ENCODE measurements at places on chromosomes 6 and 20. TPM values are rescaled to one million over a fixed set of nuclear protein-coding genes. Genes with fewer than 3 reads are reported as not detected.

The ZSCAN31 gene
- polyA plus RNA-seq = 5.2 TPM

The OR12D3 gene
- not detected for polyA plus RNA-seq

The LRRC1 gene
- polyA plus RNA-seq = 40.6 TPM

The FOXQ1 gene
- polyA plus RNA-seq = 4.9 TPM

The TMC2 gene
- 0.45 TPM for polyA plus RNA-seq

The WFDC2 gene
- polyA plus RNA-seq = 2.8 TPM

The TFEB gene
- 86.0 TPM for polyA plus RNA-seq

The SUN5 gene
- polyA plus RNA-seq = not detected

DNA sequence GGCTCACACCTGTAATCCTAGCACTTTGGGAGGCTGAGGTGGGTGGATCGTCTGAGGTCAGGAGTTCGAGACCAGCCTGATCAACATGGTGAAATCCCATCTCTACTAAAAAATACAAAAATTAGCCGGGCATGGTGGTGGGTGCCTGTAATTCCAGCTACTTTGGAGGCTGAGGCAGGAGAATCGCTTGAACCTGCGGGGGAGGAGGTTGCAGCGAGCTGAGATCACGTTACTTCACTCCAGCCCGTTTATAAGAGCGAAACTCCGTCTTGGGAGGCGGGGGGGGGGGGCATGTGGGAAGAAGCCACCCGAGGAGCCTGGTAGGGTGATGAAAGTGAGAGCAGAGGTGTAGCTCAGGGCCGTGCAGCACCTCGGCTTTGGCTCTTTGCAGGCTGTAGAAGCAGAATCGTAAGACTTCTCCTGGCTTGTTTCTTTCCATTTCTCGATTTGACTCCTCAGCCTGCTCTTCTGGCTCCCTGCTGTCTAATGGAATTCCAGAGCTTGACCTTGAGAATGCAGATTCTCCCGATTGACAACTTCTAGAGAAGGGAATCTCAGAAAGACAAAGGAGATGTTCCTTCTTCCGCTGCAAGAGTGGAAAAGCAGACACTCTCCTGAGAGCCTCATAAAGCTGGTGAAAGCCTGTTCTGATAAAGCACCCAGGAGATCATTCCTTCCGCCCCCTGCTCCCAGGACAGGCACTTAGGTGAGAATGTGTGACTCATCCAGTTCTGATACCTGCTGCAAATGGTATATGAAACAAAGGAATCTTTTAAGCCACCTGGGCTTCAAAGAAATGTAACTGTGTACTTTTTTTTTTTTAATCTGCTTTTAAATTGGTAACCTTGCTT lies 26.0 kb upstream of the PPP1R16B start:
- H3K27me3 ChIP-seq = no peaks in the 10 kb centered on the region
- H3K4me1 ChIP-seq = no peaks in the 10 kb centered on the region
- DNase-seq = peak; percentile 65
- no peak overlapping the region for H3K4me3 ChIP-seq

GRCh38 chr20:18326990-18327389 lies 38.7 kb downstream of the ZNF133 start:
- no peaks in the 10 kb centered on the region for H3K27me3 ChIP-seq
- no peak overlapping the region for H3K27ac ChIP-seq
- H3K36me3 ChIP-seq = no peaks in the 10 kb centered on the region
- H3K4me3 ChIP-seq = no peak overlapping the region

GRCh38 chr6:4103929-4104328 lies 25.0 kb upstream of the FAM217A start:
- DNase-seq = no peak
- no peak overlapping the region for H3K27ac ChIP-seq
- no peak overlapping the region for H3K4me3 ChIP-seq
- H3K4me1 ChIP-seq = no peaks in the 10 kb centered on the region

- no peak for DNase-seq
- no peak overlapping the region for H3K4me3 ChIP-seq
- H3K27ac ChIP-seq = no peak overlapping the region
- H3K4me1 ChIP-seq = no peaks in the 10 kb centered on the region
- H3K36me3 ChIP-seq = peaks cover 73% of the 10 kb centered on the region
- H3K27me3 ChIP-seq = no peaks in the 10 kb centered on the region
These were observed 18.5 kb downstream of the SDC4 start for GRCh38 chr20:45329497-45330319.

DNA sequence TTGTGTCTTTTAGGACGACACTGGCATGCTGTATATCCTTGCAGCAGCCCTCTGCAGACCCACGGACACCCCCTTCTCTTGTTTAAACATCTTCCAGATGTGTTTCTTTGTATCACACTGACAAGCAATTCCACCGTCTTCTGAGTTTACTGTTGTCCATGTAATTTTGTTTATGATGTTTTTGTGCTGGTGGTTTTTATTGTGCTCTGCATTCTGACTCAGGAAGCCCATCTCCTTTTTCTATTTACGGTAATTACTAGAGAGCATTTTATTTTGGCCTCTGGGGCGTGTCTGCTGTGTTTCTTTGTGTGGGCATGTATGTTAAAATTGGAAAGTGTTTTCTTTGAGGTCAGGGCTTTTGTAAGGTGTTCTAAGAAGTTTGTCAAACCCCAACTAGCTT lies 111.9 kb downstream of the JARID2 start:
- H3K36me3 ChIP-seq = no peaks in the 10 kb centered on the region
- H3K4me3 ChIP-seq = no peak overlapping the region
- H3K4me1 ChIP-seq = peaks cover 4% of the 10 kb centered on the region
- no peak overlapping the region for H3K27ac ChIP-seq
- no peak for DNase-seq
- H3K27me3 ChIP-seq = no peaks in the 10 kb centered on the region

GRCh38 chr20:31707258-31707615 lies 15.4 kb downstream of the BCL2L1 start:
- no peak for DNase-seq
- H3K4me3 ChIP-seq = no peak overlapping the region
- H3K36me3 ChIP-seq = peaks cover 35% of the 10 kb centered on the region
- peaks cover 62% of the 10 kb centered on the region for H3K4me1 ChIP-seq

GRCh38 chr6:52186075-52186474 lies at the start of gene IL17A:
Gene IL17A (plus strand): TSS chr6:52186375. CDS start chr6:52186432, 57 bp downstream.
- peaks cover 5% of the 10 kb centered on the region for H3K27me3 ChIP-seq
- no peaks in the 10 kb centered on the region for H3K4me1 ChIP-seq
- H3K36me3 ChIP-seq = no peaks in the 10 kb centered on the region
- DNase-seq = no peak
- H3K4me3 ChIP-seq = no peak within 1 kb of the TSS
- H3K27ac ChIP-seq = no peak within 1 kb of the TSS

DNA sequence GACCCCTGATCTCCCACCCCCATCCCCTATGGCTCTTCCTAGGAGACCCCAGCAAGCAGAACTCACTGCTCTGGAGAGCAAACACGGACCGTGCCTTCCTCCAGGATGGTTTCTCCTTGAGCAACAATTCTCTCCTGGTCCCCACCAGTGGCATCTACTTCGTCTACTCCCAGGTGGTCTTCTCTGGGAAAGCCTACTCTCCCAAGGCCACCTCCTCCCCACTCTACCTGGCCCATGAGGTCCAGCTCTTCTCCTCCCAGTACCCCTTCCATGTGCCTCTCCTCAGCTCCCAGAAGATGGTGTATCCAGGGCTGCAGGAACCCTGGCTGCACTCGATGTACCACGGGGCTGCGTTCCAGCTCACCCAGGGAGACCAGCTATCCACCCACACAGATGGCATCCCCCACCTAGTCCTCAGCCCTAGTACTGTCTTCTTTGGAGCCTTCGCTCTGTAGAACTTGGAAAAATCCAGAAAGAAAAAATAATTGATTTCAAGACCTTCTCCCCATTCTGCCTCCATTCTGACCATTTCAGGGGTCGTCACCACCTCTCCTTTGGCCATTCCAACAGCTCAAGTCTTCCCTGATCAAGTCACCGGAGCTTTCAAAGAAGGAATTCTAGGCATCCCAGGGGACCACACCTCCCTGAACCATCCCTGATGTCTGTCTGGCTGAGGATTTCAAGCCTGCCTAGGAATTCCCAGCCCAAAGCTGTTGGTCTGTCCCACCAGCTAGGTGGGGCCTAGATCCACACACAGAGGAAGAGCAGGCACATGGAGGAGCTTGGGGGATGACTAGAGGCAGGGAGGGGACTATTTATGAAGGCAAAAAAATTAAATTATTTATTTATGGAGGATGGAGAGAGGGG lies 1.4 kb downstream of the LTA start:
- no peak overlapping the region for H3K27ac ChIP-seq
- peaks cover 22% of the 10 kb centered on the region for H3K27me3 ChIP-seq
- H3K36me3 ChIP-seq = no peaks in the 10 kb centered on the region
- H3K4me3 ChIP-seq = no peak overlapping the region

DNA sequence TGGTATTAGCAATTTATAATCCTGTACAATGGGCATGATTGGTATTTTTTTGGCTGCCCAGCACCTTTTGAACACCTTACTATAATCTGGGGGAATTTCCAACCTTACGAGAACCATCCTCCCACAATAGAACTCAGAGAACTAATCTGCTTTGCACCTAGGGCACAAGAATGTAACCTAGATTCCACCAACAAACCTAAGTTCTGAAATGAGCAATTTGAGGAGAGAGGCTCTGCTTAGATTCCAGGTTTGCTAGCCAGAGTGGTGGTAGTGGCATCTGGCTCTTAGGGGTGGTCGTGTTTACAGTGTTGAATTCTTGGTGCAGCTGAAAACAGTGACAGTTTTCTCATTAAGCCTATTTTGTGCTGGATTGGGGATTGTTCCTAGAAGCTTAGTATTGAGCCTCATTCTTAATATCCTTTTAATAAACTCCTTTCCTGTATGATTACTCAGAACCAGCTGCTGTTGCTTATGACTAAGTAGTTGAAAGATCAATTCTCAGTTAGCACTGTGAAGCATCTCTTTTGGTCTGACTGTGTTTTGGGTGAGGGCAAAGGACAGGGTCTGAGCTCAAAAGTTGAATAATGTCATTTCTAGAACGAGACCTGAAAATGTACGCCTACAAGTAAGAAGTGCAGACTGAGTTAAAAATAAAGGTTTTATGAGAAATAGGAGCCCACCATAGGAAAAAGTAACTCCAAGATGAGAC lies 385.6 kb downstream of the CDKAL1 start:
- H3K36me3 ChIP-seq = no peaks in the 10 kb centered on the region
- no peaks in the 10 kb centered on the region for H3K4me1 ChIP-seq
- H3K27me3 ChIP-seq = no peaks in the 10 kb centered on the region
- DNase-seq = no peak

DNA sequence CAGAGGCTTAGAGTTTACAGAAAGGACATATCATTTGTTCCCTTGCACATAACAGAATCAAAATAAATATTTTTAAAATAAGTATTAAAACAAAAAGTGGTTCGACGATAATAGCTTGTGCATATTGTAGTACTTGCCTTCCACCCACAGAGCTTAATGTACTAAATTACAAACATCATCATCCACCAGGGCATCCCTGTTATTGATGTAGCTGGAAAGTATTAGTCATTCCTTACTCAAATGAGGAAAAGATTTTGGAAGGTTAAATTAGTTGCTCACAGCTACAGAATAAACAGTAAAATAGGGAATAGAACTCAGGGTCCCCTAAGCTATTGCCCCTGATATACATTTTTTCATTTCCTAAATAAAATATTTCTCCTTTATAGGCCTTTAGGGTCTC lies 150.3 kb downstream of the PTPRK start:
- DNase-seq = no peak
- H3K36me3 ChIP-seq = peaks cover 3% of the 10 kb centered on the region
- peak overlapping the region; percentile 74 for H3K27ac ChIP-seq
- peaks cover 37% of the 10 kb centered on the region for H3K4me1 ChIP-seq
- no peaks in the 10 kb centered on the region for H3K27me3 ChIP-seq
- no peak overlapping the region for H3K4me3 ChIP-seq

DNA sequence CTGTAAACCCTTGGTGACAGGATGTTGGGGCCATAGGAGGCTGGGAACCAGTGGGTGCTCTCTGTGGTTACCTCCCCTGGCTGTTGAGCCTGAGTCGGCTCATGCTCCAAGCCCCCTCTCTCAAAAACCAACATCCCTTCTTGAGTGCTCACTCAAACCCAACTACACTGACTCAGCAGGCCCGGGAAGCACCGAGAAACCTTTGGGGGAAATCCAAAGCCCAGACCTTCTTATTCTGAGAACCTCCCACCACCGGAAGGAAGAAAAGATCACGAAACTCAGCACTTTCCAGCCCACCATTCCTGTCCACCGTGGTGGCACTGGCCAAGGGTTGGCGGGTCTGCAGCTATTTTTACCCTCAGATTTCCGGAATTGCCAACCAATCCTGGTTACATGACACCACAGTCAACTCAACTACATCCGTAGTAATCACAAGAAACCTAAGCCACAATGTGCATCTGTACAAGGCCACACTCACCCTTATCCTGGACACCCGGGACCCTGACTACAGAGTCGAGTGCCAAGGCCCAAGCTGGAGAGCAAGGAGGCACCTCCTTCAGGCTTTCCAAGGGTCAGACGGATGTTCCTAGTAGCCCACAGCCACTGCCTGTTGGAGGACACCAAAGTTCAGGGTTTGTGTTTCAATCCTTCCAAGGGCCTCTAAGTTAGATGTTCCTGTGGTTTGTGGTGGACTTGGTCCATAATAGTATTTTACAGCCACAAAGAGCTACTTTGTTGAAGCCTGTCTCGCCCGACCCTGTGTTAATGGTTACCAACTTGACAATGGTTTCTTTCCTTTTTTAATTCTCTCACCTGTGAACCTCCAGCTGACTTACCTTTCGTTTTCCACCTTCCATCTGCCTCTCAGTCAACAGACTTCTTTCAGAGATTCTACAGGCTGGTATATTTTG lies 317.0 kb downstream of the CDC5L start:
- H3K27me3 ChIP-seq = no peaks in the 10 kb centered on the region
- H3K4me1 ChIP-seq = no peaks in the 10 kb centered on the region
- H3K27ac ChIP-seq = no peak overlapping the region
- no peak overlapping the region for H3K4me3 ChIP-seq
- DNase-seq = no peak

DNA sequence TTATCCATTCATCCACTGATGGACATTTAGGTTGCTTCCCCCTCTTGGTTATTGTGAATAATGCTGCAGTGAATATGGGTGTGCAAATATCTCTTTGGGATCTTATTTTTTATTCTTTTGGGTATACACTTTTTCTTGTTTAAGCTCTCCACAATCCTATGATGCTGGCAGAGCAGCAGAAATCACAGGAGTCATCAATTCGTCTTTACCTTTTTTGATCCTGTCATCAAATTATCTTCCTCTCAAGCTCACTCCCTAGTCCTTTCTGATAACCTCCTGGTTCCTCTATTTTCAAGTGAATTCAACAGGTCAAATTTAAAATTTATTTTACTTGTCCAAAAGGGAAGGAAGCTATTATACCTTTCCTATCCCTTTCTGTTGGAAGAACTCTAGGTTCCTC lies 89.1 kb downstream of the PLCG1 start:
- H3K27ac ChIP-seq = no peak overlapping the region
- H3K27me3 ChIP-seq = no peaks in the 10 kb centered on the region
- H3K4me1 ChIP-seq = no peaks in the 10 kb centered on the region
- no peak overlapping the region for H3K4me3 ChIP-seq

DNA sequence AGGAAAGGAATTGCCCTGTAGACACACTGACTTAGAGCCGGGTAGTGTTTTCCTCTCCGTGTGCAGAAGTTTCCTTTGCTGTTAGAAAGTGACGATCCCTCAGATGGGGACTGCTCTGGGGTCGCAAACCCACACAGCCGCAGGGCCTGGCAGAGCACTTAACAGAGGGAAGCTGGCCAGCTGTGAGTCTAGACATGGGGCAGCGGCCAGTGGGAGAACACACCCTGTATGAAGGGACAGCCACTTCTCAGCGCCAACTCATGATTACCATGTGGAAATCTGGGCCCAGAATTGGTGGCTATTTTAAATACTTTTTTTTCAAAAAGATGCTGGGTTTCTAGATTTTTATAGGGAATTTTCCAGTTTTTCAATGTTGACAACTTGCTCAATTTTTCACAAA lies 39.4 kb downstream of the SLC9A8 start:
- no peaks in the 10 kb centered on the region for H3K4me1 ChIP-seq
- H3K36me3 ChIP-seq = peaks cover 61% of the 10 kb centered on the region
- no peak overlapping the region for H3K27ac ChIP-seq

- H3K27ac ChIP-seq = no peak overlapping the region
- peak; percentile 35 for DNase-seq
- no peaks in the 10 kb centered on the region for H3K4me1 ChIP-seq
- H3K27me3 ChIP-seq = peaks cover 11% of the 10 kb centered on the region
- no peak overlapping the region for H3K4me3 ChIP-seq
- H3K36me3 ChIP-seq = no peaks in the 10 kb centered on the region
These were observed 34.1 kb upstream of the HLA-DQB1 start for GRCh38 chr6:32700391-32701040.

Data from large intestine (tissue), 12 donors.